Mesenchymal stem cell (in vitro differentiated cells and primary cell): ENCODE measurements at places on chromosomes 11 and 22.

DNA sequence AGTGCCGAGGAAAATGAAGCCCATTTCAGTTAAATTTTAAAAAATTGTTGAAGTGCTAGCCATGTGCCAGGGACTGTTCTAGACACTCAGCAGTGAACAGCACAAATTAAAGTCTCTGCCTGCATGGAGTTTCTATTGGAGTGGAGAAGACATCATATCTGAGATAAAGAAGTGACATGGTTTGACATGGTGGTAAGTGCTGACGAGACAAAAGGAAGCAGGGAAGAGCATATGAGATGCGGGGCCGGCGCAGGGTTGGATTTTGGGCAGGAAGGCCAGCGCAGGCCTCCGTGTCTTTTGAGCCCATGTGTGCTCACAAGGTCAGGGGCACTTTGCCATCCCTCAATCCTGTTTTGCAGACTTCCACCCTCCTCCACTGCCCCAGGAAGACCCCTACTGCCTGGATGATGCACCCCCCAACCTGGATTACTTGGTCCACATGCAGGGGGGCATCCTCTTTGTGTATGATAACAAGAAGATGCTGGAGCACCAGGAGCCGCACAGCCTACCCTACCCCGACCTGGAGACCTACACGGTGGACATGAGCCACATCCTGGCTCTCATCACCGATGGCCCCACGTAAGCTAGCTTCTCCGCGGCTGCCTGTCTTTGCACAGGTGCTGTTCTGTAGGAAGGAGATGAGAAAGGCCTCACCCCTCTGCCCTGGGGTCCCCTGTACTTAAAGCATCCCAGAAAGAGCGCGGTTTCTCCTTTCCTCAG is 29.6 kb downstream of the AMPD3 start:
- no peak for DNase-seq

- no peak for DNase-seq
These were observed 41.1 kb upstream of the NARS2 start for GRCh38 chr11:78615724-78616123.

DNA sequence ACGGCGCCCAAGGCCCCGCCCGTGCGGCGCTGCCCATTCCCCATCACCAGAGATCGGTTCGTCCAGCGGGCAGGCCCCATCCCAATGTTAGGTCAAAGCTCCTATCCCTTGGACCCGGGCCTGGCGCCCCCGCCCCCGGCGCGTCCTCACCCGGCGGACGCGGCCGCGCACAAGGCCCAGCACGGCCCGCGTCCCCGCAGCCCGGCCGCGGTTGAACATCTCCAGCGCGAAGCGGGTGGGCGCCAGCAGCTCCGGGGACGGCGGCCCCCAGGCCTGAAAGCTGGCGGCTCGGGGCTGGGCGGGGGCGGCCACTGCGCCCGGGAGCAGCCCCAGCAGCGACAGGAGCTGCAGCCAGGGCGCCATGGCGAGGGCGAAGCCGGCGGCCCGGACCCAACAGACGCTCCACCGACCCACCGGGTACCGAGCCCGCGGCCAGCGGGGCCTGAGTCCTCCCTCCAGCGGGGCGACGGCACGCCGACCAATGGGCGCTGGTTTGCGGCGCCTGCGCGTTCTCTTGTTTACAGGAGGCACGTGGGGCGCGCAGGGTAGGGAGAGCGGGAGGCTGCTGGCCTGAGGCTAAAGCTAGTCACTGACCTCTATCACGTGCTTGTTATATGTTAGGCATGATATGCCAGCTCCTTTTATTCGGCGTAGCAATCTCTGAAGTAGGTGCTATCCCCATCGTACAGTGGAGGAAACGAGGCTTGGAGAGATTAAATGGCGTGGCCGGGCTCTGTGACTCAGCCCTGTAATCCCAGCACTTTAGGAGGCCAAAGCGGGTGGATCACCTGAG is at the start of gene CTSF:
Gene CTSF, minus strand, starts transcription at position 483 of the 793 bp plus-strand sequence. Its CDS starts 120 bp downstream, at position 363.
- no peak for DNase-seq

DNA sequence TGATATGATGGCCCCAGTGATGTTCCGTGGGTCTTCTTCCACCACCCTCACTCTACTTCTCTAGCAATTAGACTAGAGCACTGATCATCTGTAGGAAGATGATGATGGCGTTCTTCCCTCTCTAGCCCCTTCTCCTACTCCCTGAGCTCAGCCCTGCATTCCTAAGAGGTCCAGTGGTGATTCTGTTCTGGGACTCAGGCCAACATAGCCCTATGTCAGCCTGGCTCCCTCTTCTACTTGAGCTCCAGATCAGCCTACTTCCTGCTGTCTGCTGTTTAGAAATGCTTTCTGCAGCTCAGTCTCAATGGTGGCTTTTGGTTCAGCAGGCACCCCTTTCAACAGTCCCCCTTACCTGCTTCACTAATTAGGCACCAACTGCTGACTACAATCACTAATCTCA is 86.1 kb upstream of the ZBED5 start:
- DNase-seq, result no peak

- DNase-seq, result no peak
These were observed 58.6 kb downstream of the SYTL2 start for GRCh38 chr11:85752201-85752889.

GRCh38 chr11:60274416-60274815 is 6.0 kb upstream of the MS4A4A start:
- DNase-seq, result no peak
